ENCODE measurements at places on chromosomes 2 and 18.

DNA sequence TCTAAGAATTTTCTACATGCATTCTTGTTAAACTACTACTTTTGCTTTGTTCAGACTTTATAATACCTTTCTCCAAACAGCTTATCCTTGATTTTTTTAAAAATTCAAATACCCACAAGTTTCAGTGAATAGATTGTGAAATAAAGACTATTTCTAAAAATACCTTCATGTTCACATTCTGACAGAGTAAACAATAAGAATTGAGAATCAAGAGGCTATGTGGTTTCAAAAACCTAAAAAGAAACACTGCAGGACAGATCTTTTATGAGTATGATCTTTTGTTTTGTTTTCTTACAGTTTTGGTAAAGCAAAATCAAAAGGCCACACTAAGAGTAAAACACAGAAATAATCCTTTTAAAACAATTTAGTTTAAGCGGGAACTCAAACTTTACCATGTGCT is 21.2 kb downstream of the ALS2 start:
- no peak for DNase-seq

- DNase-seq: no peak
Measured at GRCh38 chr2:139805441-139805840, 1025.3 kb upstream of the NXPH2 start.

GRCh38 chr18:72368308-72368707 is 175.8 kb downstream of the CBLN2 start:
- DNase-seq: no peak

GRCh38 chr2:145157741-145158591 is 638.0 kb upstream of the ZEB2 start:
- DNase-seq: no peak

- no peak for DNase-seq
Measured at GRCh38 chr2:154187948-154188347, 316.2 kb downstream of the GALNT13 start.
